Caco-2 (cell line): ENCODE measurements at places on chromosomes 16 and 17. TPM values are rescaled to one million over a fixed set of nuclear protein-coding genes. Genes with fewer than 3 reads are reported as not detected.

Gene GJD3
- not detected in 2 replicates for total RNA-seq

Gene ASPHD1
- total RNA-seq: 13.2 and 14.7 TPM in 2 replicates

Gene NPB
- total RNA-seq: 0.37 and 0.68 TPM in 2 replicates

Gene NKD1
- total RNA-seq: 37.9 and 54.9 TPM in 2 replicates

Gene GPATCH8
- 53.4 and 55.5 TPM in 2 replicates for total RNA-seq

Gene CCL4L2
- not detected in 2 replicates for total RNA-seq

Gene CRYBA1
- not detected in 2 replicates for total RNA-seq

Gene CDH11
- total RNA-seq: 0.37 TPM in 1 of 2 replicates, not detected in the other

Gene MYL4
- 0.39 TPM in 1 of 2 replicates, not detected in the other for total RNA-seq

Gene EFNB3
- 4.1 and 5.1 TPM in 2 replicates for total RNA-seq

Gene GRAP
- 0.50 TPM in 1 of 2 replicates, not detected in the other for total RNA-seq

Gene FAM171A2
- 3.0 and 3.6 TPM in 2 replicates for total RNA-seq

Gene IL34
- 0.49 and 0.50 TPM in 2 replicates for total RNA-seq

Gene C1QTNF8
- total RNA-seq: not detected in 2 replicates

Gene TMIGD1
- not detected in 2 replicates for total RNA-seq

Gene DHX8
- total RNA-seq: 56.3 and 66.8 TPM in 2 replicates

Gene C16orf96
- 0.11 and 0.19 TPM in 2 replicates for total RNA-seq

Gene TEKT1
- not detected in 2 replicates for total RNA-seq

Gene AURKB
- total RNA-seq: 82.8 and 89.4 TPM in 2 replicates

Gene KRTAP16-1
- total RNA-seq: not detected in 2 replicates

Gene CHST6
- 1.1 and 1.3 TPM in 2 replicates for total RNA-seq
